ENCODE measurements at places on chromosomes 6 and 20. TPM values are rescaled to one million over a fixed set of nuclear protein-coding genes. Genes with fewer than 3 reads are reported as not detected.
A peak's percentile ranks its signal among the peaks of the same experiment; 100 is the strongest.

The OR5V1 gene
- not detected for total RNA-seq

The CCM2L gene
- total RNA-seq: 6.4 TPM

The NRSN1 gene
- not detected for total RNA-seq

The NCOA7 gene
- 38.1 TPM for total RNA-seq

The SEL1L2 gene
- total RNA-seq: not detected

The TAF8 gene
- 16.3 TPM for total RNA-seq

The SLC44A4 gene
- 0.07 TPM for total RNA-seq

The TBX18 gene
- 25.9 TPM for total RNA-seq

The RUNX2 gene
- not detected for total RNA-seq

The COL11A2 gene
- total RNA-seq: 0.11 TPM

The KCNB1 gene
- under 0.01 TPM for total RNA-seq

The SNPH gene
- total RNA-seq: 6.4 TPM

The MEI4 gene
- not detected for total RNA-seq

The OR2B6 gene
- not detected for total RNA-seq

The MOCS1 gene
- total RNA-seq: 13.5 TPM

The CLVS2 gene
- not detected for total RNA-seq

The JAG1 gene
- total RNA-seq: 93.1 TPM

The SASH1 gene
- total RNA-seq: 89.6 TPM

The RFX6 gene
- not detected for total RNA-seq

DNA sequence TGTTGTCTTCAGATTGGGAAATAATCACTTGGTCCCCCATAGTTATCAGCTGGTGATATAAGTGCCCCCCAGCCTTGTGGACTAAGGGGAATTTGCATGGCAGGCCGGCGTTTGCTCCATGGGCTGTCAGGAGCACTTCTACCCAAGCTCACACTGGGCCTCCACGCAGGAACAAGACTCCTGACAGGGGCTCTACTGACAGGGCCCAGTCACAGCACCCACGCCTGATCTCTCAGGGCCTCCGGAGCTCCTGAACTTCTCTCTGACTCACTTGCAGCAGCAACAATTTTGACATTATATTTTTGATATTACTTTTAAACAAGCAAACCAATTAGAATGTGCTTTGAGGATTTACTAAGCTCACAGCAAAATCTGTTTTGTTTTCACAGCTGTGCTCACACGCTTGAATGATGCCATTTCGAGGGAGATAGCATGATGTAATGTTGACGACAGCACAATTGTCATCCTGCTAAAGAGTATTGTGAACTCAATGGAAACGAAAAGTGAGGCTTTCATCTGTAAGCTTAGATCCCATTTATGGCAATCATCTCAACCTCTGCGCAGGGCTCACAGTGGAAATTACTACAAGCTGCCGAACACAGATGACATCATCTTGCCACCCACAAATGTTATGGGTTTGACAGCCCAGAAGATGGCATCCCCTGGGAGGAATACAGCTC is 28.7 kb upstream of the TXNDC5 start:
- DNase-seq: no peak

GRCh38 chr6:107735906-107736635 is 88.0 kb downstream of the SCML4 start:
- no peak for DNase-seq

DNA sequence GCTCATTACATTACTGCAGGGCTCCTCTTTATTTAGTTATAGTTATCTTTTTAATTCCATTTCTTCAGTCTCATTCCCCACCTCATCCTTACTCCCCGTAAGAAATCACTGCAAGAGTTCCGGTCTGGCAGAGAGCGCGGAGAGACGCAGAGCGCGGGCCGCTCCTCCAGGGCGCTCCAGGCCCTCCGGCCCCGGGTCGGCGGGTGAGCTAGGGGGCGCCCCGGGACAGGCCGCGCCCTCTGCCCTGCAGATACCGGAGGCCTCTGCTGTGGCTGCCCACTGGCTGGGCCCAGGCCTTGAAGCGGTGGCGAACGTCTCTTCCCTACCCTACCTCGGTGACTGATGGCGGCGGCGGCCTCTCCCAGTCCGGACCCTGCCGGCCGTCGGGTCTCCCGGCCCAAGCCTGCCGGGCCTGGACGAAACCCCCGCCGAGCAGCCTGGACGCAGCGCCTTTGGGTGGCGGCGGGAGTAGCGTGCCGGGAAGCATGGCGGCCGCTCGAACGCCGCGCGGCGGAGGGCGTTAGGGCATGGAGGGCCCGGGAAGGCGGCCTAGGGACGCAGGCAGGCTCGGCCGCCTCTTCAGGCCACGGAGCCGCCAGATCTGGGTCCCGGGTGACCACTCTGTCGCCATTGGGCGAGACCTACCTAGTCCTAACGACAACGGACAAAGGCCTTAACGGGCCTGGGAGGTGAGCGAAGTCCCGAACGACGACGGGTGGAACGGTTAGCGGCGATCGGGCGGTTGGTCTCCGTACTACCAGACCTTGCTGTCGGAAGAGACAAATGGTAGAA is 16.4 kb upstream of the HMGN4 start:
- DNase-seq: no peak

GRCh38 chr6:36771145-36771544 is 68.1 kb downstream of the CPNE5 start:
- no peak for DNase-seq

GRCh38 chr6:168956141-168956838 is 297.4 kb downstream of the THBS2 start:
- DNase-seq: no peak

DNA sequence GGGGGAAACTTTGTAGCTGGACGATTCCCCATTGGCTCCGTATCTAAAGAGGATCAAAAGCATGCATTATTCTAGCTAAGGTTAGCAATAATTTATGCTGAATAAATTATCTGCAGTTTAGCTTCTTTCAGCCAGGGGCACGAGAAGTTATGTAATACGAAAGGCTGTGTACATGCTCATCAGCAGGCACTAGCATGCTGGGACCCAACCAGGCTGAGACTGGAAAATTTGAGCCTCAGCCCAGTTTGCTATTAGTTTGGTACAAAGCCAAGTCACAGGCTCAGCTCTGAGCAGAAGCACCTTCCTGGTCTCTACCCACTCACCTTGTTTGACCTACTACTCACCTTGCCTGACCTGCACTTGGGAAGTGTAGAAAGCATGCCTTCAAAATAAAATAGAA is 328.1 kb upstream of the ARID1B start:
- DNase-seq: no peak

- no peak for DNase-seq
Observed at GRCh38 chr20:64011366-64011779, 24.6 kb upstream of the C20orf204 start.

DNA sequence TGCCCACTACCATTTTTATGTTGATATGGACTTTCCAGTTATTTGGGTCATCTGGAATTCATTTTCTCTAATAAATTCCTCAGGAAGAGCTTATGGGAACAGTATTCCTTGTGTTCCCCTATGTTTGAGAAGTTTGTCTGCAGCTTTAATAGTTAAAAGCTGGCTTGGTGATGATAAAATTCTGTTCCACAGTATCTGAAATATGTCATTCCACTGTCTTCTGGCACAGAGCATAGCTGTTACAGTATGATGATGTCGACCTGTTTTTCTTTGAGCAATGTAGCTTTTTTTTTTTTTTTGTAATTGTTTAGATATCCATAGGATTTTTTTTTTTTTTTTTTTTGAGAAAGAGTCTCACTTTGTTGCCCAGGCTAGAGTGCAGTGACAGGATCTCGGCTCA is 43.2 kb downstream of the NCOA3 start:
- DNase-seq: no peak

- DNase-seq: no peak
Observed at GRCh38 chr20:20102163-20102562, 49.8 kb downstream of the CFAP61 start.

DNA sequence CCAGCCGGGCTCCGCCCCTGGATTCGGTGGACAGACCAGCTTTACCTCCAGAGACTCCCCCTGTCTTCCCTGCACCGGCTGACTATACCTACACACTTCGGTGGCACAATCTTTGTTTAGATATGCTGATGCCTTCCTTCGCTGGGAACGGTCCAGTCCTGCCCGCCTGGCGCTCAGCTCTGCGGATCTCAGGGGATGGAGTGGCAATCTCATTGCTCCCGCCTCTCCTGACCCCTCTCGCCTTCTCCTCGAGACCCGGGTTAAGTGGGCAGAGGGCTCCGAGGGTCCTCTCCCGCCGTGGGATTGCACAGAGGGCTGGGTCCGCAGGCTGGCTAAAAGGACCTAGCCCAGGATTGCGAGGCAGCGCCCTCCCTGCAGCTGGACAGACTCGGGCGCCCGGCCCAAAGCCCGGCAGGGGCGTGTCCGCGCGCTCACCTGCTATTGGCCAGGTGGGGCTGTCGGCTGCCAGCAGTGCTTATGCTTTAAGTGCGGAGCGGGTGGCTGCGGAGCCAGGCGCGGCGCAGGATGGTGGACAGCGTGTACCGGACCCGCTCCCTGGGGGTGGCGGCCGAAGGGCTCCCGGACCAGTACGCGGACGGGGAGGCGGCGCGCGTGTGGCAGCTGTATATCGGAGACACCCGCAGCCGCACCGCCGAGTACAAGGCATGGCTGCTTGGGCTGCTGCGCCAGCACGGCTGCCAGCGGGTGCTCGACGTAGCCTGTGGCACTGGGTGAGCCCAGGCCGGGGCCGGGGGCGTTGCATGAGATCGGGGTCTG is at the start of gene GNMT:
Gene GNMT, plus strand, starts transcription at position 512 of the 777 bp plus-strand sequence. Its CDS starts 14 bp downstream, at position 526.
- DNase-seq: no peak

DNA sequence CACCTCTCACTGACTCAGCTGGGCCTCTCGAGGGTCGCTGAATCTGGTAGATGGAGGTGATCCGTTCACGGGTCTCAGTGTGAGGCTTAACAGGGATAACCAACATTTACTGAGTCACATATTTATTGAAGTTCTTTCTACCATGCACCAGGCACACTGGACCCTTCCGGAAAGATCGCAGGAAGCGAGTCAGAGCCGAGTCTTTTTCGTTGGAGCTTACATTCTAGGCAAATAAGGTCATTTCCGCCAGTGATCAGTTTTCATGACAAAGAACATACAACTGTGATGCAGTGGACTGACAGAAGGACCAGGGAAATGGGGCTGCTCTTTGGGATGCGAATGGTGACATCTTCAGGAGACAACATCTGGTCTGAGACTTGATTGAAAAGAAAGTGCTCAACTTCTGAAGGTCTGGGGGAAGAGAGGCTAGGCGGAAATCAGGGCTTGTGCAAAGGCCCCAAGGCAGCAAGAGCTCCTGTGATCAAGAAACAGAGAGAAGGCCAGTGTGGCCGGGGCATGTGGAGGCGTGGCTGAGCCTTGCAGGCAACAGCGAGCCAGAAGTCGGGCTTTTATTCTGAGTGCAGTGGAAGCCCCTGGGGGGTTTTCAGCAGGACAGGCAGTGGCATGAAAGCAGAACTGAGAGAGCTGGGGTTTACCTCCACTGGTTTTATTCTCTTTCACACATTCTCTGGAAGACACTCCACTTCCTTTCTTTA is 56.7 kb downstream of the APCDD1L start:
- DNase-seq: peak; percentile 36

GRCh38 chr6:83920017-83920416 is 60.5 kb downstream of the CYB5R4 start:
- DNase-seq: no peak

DNA sequence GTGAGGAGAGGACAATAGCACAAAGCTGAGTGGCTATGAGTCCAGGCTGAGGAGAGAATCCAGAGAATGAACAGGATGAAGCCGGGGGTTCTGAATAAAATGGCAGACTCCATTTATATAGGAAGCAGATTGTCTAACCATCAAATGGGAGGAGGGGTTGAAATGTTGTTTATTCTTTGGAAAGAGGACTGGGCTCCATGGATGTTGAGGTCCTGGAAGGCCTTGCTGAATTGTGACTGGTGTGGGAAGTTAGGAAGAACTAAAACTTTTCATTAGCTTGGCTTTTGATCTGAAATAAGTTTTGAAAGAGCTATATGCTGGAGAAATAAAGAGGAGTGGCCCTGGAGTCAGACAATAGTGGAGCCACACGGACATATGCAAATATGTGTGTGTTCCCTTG is 647.8 kb downstream of the RNF144B start:
- no peak for DNase-seq

GRCh38 chr6:12572896-12573827 is 143.4 kb upstream of the PHACTR1 start:
- DNase-seq: peak; percentile 97

- DNase-seq: no peak
Observed at GRCh38 chr6:119602215-119603178, 252.9 kb upstream of the MAN1A1 start.

- DNase-seq: no peak
Observed at GRCh38 chr6:120759570-120759969, 574.7 kb downstream of the TBC1D32 start.

GRCh38 chr20:40591119-40591518 is 97.9 kb downstream of the MAFB start:
- no peak for DNase-seq

GRCh38 chr6:143581835-143582480 is 70.4 kb upstream of the FUCA2 start:
- DNase-seq: no peak

- peak; percentile 8 for DNase-seq
Observed at GRCh38 chr6:104682722-104683643, 176.7 kb downstream of the HACE1 start.

GRCh38 chr6:20182926-20183521 is 29.2 kb downstream of the MBOAT1 start:
- no peak for DNase-seq

- DNase-seq: no peak
Observed at GRCh38 chr6:6320901-6321300, 439 bp upstream of the F13A1 start.

- DNase-seq: no peak
Observed at GRCh38 chr6:147559006-147559405, 50.5 kb downstream of the SAMD5 start.

- DNase-seq: no peak
Observed at GRCh38 chr6:72716916-72717315, 95.1 kb downstream of the KCNQ5 start.

DNA sequence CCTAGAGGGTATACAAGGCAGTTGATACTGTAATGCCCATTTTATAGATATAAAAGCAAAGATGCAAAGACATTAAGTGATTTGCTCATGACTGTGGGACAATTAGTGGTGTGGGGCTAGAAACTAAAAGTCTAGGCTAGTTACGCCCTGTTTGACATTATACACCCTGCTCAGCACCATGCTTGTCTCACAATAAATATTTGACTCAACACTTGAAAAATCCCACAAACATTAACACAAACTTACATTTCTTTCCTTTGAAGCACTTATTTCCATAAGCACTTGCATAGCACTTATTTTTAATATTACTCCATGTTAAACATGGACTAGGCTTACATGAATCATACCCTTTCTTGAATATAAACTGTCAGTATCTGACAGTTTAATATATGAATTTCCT is 36.5 kb upstream of the SNRPB2 start:
- DNase-seq: no peak

- no peak for DNase-seq
Observed at GRCh38 chr20:52064931-52065330, 126.6 kb downstream of the ZFP64 start.

- no peak for DNase-seq
Observed at GRCh38 chr6:34120953-34121675, 24.8 kb downstream of the GRM4 start.
